Chondrocyte (in vitro differentiated cells): ENCODE measurements at places on chromosomes 4 and X.

DNA sequence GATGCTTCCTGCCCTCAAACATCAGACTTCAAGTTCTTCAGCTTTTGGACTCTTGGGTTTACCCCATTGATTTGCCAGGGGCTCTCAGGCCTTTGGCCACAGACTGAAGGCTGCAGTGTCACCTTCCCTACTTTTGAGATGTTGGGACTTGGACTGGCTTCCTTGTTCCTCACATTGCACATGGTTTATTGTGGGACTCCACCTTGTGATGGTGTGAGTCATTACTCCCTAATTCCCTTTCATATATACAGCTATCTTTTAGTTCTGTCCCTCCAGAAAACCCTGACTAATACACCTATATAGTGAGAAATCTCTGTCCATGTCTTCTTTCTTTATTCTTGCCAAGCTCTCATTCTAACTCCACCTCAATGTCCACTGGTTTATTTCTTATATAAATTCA, 736.9 kb upstream of the HS3ST1 start:
- no peak for DNase-seq

DNA sequence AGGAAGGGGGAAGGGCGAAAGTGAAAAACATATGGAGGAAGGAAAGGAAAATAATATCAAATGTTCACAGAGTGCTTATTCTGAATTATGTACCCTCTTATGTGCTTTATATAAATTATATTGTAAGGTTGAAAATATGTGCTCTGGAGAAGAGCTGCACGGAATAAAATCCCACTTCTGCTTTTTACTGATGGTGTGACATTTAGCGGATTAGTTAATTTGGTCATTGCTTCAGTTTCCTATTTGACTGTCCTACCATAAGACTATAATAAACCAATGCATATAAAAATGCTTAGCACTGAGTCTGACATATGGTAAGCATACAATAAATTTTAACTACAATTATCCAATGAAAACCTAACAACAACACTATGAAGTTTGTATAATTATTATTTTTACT, 86.2 kb downstream of the NPFFR2 start:
- DNase-seq: no peak

GRCh38 chr4:84482564-84483563, 16.2 kb downstream of the NKX6-1 start:
- DNase-seq: no peak

DNA sequence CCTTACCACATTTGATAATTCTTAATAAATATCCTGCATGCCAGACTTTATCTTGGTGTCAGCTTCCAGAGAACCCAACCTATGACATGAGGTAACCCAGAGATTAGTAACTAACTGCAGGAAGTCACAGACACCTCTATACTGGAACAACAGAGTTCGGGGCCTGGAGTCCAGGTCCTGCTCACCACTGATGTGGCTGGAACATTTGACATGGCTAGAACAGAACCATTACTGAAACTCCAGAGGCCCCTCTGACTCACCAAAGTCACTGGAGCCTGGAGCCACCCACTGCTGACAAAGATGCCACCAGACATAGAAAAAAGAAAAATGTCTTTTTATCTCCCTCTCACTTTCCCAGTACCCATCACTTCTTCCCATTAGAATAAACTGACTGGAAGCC, 403.7 kb downstream of the MID1IP1 start:
- DNase-seq: no peak

- no peak for DNase-seq
Measured at GRCh38 chr4:182975806-182976205, 58.6 kb upstream of the DCTD start.

- DNase-seq: no peak
Measured at GRCh38 chr4:154425514-154425913, 66.1 kb downstream of the DCHS2 start.

DNA sequence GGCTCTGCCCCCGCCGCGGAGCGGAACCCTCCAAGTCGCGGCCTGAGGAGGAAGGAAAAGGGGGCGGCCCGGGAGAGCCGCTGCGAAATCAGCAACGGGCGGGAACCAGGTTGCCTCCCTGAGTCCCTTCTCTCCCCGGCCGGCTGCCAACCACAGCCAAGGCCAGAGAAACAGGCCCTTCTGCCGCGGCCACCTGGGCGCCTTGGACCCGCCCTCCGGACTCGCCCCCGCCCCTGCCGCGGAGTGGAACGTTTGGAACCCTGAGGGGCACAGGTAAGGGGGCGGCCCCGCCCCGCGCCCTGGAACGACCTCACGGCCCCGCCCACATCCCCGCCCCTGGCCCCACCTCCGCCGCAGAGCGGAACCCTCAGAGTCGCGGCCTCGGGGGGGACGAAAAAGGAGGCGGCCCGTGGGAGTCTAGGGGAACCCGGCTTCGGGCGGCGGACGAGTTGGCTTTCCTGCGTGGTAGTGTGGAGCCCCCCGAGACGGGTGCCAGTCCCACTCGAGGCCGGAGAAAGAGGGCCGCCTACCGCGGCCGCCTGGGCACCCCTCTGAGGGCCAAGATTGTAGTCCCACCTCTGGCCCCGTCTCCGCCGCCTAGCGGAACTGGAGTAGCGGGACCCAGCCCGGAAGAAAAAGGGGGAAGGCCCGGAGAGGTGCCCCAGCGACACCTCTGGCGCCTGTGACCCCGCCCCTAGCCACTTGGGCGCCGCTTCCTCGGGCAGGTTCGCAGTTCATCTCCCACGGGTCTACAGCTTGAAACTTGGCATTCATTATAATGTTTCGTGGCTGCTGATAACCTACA, 669 bp upstream of the PHKA2 start:
- DNase-seq: peak; percentile 93
